ENCODE measurements at places on chromosomes 13 and 19. TPM values are rescaled to one million over a fixed set of nuclear protein-coding genes. Genes with fewer than 3 reads are reported as not detected.

DNA sequence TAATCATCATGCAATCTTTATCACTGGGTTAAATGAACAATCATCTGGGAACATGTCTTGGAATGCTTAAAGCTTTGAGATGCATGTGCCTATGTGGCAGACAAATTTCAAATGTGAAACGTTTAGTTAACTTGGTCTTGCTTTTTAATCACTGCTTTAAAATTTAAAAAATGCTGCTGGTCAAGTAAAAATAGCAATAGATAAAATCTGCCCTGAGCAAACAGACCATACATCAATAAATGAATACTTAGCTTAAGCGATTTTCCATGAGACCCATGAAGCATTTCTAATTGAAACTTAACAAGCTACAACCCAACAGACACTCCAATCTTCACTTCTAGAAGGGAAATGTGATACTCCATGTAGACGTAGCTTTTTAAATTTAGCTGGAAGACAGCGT, 1.9 kb upstream of the KL start:
- H3K36me3 ChIP-seq: peaks cover 33% of the 10 kb centered on the region
- peak overlapping the region; percentile 99 for H3K4me3 ChIP-seq
- H3K4me1 ChIP-seq: peaks cover 40% of the 10 kb centered on the region
- H3K27ac ChIP-seq: peak overlapping the region; percentile 100
- DNase-seq: no peak

DNA sequence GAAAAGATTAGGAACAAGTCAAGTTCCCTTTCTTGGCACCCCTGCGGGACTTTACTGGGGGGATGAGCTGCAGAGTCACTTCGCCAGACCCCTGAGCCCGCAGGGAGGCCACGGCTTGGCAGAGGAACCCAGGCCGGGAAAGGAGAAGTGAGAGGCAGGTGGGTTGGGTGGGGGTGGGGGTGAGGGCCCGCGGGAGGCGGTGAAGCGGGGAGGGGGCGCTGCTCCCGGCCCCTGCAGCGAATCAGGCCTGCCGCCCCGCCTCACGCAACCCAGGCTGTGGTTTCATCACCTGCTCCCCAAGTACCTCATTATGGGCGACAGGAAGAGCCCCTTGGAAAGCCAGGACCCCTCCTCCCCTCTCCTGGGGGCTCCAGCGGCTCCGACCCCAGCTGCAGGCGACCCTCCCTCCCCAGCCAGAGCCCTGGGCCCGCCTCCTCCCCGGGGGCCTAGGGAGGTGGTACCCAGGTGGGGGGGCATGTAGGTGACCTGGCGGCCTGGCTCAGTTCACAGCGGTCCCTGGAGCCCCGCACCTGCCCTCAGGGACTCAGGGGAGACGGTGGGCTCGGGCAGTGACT, 9.5 kb downstream of the MEF2B start:
- no peak for DNase-seq
- H3K36me3 ChIP-seq: peaks cover 4% of the 10 kb centered on the region
- H3K27me3 ChIP-seq: peaks cover 9% of the 10 kb centered on the region
- H3K4me1 ChIP-seq: peaks cover 3% of the 10 kb centered on the region

DNA sequence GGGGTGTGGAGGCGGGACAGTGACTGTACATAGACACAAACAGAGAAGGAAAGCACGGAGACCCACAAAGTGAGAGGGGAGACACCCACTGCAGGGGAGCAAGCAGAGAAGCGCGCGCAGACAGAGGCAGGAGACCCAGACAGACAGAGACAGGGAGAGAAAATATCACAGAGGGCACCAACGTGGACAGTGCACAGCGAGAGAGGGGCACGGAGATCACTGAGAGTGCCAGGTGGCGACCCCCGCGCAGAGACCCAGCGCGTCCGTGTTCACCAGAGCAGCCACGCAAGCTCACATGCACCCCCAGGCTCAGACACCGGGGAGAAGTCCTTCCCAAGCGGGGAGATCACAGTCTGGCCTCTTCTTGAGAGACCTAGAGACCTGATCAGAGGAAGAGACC, 1.4 kb upstream of the CACNG7 start:
- no peak overlapping the region for H3K27ac ChIP-seq
- H3K27me3 ChIP-seq: peaks cover 42% of the 10 kb centered on the region
- peak overlapping the region; percentile 85 for H3K4me3 ChIP-seq
- peaks cover 8% of the 10 kb centered on the region for H3K36me3 ChIP-seq
- peaks cover 27% of the 10 kb centered on the region for H3K4me1 ChIP-seq
- DNase-seq: no peak

DNA sequence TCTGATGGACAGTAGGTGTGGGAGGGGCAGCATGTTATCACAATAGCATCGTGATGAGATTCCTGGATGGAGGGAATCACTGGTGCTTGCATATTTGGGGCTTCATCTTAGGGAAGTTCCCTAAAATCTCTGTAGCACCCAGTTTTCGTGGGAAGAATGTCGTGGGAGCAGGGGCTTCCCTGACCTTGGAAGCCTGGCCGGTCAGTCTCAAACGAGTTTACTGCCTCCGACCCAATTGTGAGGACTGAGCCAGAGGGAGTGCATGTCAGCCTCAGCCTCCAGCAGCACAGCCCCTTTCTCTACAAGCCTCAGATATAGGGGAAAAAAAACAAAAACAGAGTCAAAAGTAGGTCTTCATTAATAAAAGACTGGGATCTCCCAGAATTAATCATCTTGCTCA, 32.2 kb downstream of the COL4A2 start:
- peak overlapping the region; percentile 77 for H3K4me3 ChIP-seq
- peaks cover 18% of the 10 kb centered on the region for H3K27me3 ChIP-seq
- no peak for DNase-seq

DNA sequence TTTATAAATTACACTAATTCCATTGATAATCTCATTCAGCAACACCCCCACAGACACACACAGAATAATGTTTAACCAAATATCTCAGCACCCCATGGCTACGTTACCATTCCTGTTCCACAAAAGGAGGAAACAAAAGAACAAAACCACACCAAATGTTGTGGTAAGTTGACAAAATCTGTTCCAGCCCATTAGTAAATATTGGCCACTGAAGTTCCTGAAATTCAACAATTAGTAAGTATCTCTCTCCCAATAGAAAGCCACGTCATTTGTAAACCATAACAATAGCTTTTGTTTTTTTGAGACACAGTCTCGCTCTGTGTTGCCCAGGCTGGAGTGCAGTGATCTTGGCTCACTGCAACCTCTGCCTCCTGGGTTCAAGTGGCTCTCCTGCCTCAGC, 2.3 kb upstream of the FCAR start:
- no peak for DNase-seq
- H3K4me3 ChIP-seq: no peak overlapping the region
- no peak overlapping the region for H3K27ac ChIP-seq
- H3K27me3 ChIP-seq: no peaks in the 10 kb centered on the region
- peaks cover 6% of the 10 kb centered on the region for H3K4me1 ChIP-seq

The RNF113B gene
- total RNA-seq: not detected

DNA sequence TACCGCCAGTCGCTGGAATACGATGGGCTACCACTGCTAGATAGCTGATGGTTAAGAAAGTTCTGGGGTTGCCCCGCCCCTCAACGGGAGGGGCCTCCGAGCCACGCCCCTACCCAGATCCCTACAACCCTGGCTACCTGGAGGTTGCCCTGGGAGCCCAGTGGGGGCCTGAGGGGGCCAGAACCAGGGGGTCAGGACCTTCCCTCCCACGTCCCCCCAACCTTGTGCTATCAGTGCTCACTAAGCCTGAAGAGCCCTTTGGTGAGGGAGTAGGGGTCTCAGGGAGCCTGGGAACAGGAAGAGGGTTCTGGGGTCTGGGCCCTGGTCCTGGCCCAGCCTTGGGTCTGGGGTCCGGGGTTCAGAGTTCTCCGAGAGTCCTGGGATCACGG, 8.9 kb downstream of the OCEL1 start:
- H3K4me1 ChIP-seq: peaks cover 10% of the 10 kb centered on the region
- H3K27me3 ChIP-seq: peaks cover 4% of the 10 kb centered on the region
- H3K36me3 ChIP-seq: peaks cover 10% of the 10 kb centered on the region
- no peak overlapping the region for H3K27ac ChIP-seq
- peak; percentile 42 for DNase-seq

The APLP1 gene
- total RNA-seq: 11.5 TPM

GRCh38 chr13:98280176-98280510, 103.1 kb upstream of the RNF113B start:
- peak overlapping the region; percentile 81 for H3K27ac ChIP-seq
- no peak overlapping the region for H3K4me3 ChIP-seq
- DNase-seq: peak; percentile 33
- no peaks in the 10 kb centered on the region for H3K36me3 ChIP-seq

GRCh38 chr13:92187378-92187989, 789.1 kb downstream of the GPC5 start:
- peak; percentile 51 for DNase-seq
- H3K36me3 ChIP-seq: no peaks in the 10 kb centered on the region
- H3K4me3 ChIP-seq: no peak overlapping the region
- no peaks in the 10 kb centered on the region for H3K4me1 ChIP-seq
- no peak overlapping the region for H3K27ac ChIP-seq

- peaks cover 3% of the 10 kb centered on the region for H3K4me1 ChIP-seq
- H3K36me3 ChIP-seq: no peaks in the 10 kb centered on the region
- H3K27me3 ChIP-seq: peaks cover 2% of the 10 kb centered on the region
- no peak overlapping the region for H3K27ac ChIP-seq
These were observed 333.4 kb downstream of the ITGBL1 start for GRCh38 chr13:101785858-101786257.

DNA sequence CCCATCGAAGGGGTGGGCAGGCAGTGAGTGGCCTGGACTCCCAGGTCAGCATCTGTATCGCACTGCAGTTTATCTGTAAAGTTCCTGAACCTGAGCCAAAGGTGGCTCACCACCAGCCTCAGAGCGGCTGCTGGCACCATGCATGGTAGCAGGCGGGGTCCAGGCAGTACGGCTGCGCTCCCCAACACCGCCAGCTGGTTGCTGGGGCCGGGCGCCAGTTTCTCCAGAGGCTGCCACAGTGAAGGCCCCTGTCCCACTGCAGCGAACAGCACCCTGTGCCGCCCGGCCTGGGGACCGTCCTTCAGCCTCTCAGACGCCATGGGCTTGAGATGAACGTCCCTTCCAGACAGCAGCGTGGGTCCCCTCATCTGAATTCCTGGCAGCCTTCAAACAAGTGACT, 109.8 kb downstream of the KDM4B start:
- H3K36me3 ChIP-seq: peaks cover 15% of the 10 kb centered on the region
- DNase-seq: no peak
- H3K4me1 ChIP-seq: peaks cover 2% of the 10 kb centered on the region
- H3K27ac ChIP-seq: no peak overlapping the region

- peaks cover 2% of the 10 kb centered on the region for H3K27me3 ChIP-seq
- H3K36me3 ChIP-seq: no peaks in the 10 kb centered on the region
- H3K4me3 ChIP-seq: no peak overlapping the region
- no peak for DNase-seq
- H3K27ac ChIP-seq: no peak overlapping the region
These were observed 184.7 kb downstream of the LACC1 start for GRCh38 chr13:44064357-44064756.

The CCL25 gene
- total RNA-seq: not detected

The PGLYRP2 gene
- not detected for total RNA-seq

- peaks cover 8% of the 10 kb centered on the region for H3K27me3 ChIP-seq
- H3K36me3 ChIP-seq: peaks cover 6% of the 10 kb centered on the region
- peak overlapping the region; percentile 80 for H3K27ac ChIP-seq
- no peak for DNase-seq
These were observed 12.6 kb downstream of the FBXO46 start for GRCh38 chr19:45717983-45718650.
